Neural progenitor cell (in vitro differentiated cells): ENCODE measurements at places on chromosomes 13 and 19. TPM values are rescaled to one million over a fixed set of nuclear protein-coding genes. Genes with fewer than 3 reads are reported as not detected.
A peak's percentile ranks its signal among the peaks of the same experiment; 100 is the strongest.

KCNRG gene
- total RNA-seq, result 0.88 and 2.1 TPM in 2 replicates

CEACAM20 gene
- total RNA-seq, result not detected in 2 replicates

FOXO1 gene
- total RNA-seq, result 3.7 and 3.8 TPM in 2 replicates

FCHO1 gene
- 15.5 and 29.8 TPM in 2 replicates for total RNA-seq

ZNF790 gene
- 13.7 and 18.8 TPM in 2 replicates for total RNA-seq

ZNF66 gene
- total RNA-seq, result 24.3 and 29.5 TPM in 2 replicates

SYMPK gene
- 38.3 and 65.7 TPM in 2 replicates for total RNA-seq

SERPINE3 gene
- total RNA-seq, result 0.40 and 0.47 TPM in 2 replicates

NFIX gene
- 0.06 TPM in 2 replicates for total RNA-seq

GRCh38 chr13:101594936-101595335, 142.5 kb downstream of the ITGBL1 start:
- DNase-seq, result no peak
- no peak overlapping the region for H3K4me3 ChIP-seq
- no peaks in the 10 kb centered on the region for H3K4me1 ChIP-seq
- H3K36me3 ChIP-seq, result no peaks in the 10 kb centered on the region
- H3K27me3 ChIP-seq, result no peaks in the 10 kb centered on the region

- H3K27ac ChIP-seq, result no peak overlapping the region
- H3K36me3 ChIP-seq, result no peaks in the 10 kb centered on the region
- no peaks in the 10 kb centered on the region for H3K27me3 ChIP-seq
- DNase-seq, result peak; percentile 63
Measured at GRCh38 chr13:109126891-109127641, 497.7 kb downstream of the MYO16 start.

GRCh38 chr19:32576790-32577189, 4.2 kb upstream of the PDCD5 start:
- no peak overlapping the region for H3K4me3 ChIP-seq
- DNase-seq, result no peak
- no peaks in the 10 kb centered on the region for H3K36me3 ChIP-seq
- H3K27ac ChIP-seq, result no peak overlapping the region
- H3K27me3 ChIP-seq, result peaks cover 38% of the 10 kb centered on the region

DNA sequence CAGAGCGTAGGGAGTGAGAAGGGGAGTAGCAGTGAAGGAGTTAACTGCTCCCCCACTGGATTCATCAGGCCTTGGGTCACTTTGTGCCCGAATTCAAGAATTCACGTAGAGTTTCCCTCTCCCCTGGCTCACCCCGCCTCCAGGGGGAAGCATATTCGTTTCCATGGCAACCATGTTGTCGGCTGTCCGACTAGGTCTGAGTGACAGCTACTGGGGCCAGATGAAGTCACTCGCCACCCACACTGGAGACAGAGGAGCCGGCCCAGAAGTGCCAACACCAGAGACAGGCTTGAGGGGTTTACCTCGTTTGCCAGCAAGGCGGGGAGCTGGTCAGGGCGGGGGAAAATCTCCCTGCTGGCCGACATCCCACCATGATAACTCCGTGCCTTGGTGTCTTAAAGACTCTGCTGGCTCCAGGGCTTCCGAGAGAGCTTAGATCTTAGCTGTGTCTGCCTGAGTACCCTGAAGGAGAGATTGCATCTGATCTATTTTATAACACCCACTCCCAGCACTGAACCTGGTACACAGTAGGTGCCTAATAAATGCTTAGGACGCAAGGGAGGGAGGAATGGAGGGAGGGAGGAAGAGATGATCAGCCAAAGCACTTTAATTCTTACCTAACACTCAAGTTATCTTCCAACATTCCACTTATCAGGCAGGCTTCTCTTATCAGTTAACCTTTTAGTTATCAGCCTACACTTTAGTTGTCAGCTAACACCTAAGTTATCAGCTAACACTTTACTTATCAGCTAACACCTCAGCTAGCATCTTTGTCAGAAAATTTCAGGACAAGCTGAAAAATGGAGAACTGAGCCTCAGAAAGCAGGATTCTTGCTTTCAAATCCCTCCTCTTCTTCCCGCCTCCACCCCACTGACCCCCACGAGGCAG, 57.2 kb upstream of the ZNRF4 start:
- H3K4me1 ChIP-seq, result peaks cover 51% of the 10 kb centered on the region
- no peak overlapping the region for H3K27ac ChIP-seq
- H3K36me3 ChIP-seq, result no peaks in the 10 kb centered on the region
- H3K27me3 ChIP-seq, result peaks cover 13% of the 10 kb centered on the region

GRCh38 chr13:93529961-93530360, 303.4 kb downstream of the GPC6 start:
- H3K4me3 ChIP-seq, result no peak overlapping the region
- H3K27ac ChIP-seq, result no peak overlapping the region
- H3K36me3 ChIP-seq, result no peaks in the 10 kb centered on the region
- no peak for DNase-seq

- H3K4me1 ChIP-seq, result no peaks in the 10 kb centered on the region
- no peak for DNase-seq
- H3K36me3 ChIP-seq, result peaks cover 4% of the 10 kb centered on the region
- no peaks in the 10 kb centered on the region for H3K27me3 ChIP-seq
- no peak overlapping the region for H3K4me3 ChIP-seq
- no peak overlapping the region for H3K27ac ChIP-seq
Measured at GRCh38 chr19:39363901-39364457, 21.8 kb downstream of the SAMD4B start.

DNA sequence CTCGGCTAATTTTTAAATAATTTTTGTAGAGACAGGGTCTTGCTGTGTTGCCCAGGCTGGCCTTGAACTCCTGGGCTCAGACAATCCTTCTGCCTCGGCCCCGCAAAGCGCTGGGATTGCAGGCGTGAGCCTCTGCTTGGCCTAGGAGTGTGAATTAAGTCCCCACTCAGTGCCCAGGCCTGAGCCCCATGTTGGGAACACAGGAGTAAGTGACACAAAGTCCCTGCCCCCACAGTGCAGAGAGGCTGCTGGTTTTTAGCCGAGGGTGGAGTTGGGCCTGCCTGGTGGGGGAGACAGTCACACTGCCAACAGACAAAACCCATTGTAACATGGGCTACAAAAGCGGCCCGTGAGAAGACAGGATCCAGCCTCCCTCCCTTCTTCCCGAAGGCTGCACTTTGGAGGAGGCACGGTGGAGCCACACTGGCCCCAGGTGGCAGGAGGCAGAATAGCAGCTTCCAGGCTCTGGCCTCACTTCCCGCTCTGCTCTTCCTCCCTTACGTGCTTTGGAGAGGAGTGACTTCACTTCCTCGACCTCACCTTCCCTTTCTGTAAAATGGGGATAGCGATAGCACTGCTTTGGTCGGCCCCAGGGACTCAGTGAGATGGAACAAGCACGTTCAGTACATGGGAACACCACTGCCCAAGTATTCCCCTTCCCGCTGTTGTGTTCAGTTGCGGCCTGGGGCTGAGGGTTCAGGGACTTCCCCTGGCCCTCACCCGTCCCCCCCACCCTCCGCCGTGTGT, 15.2 kb upstream of the EHD2 start:
- peaks cover 3% of the 10 kb centered on the region for H3K36me3 ChIP-seq
- H3K4me1 ChIP-seq, result no peaks in the 10 kb centered on the region
- no peaks in the 10 kb centered on the region for H3K27me3 ChIP-seq
- DNase-seq, result peak; percentile 94

- no peak overlapping the region for H3K27ac ChIP-seq
- no peak overlapping the region for H3K4me3 ChIP-seq
- DNase-seq, result no peak
- H3K27me3 ChIP-seq, result no peaks in the 10 kb centered on the region
- H3K36me3 ChIP-seq, result no peaks in the 10 kb centered on the region
Measured at GRCh38 chr13:113205428-113205931, 3.0 kb downstream of the PCID2 start.

GRCh38 chr19:39696387-39696786, 7.9 kb upstream of the LGALS14 start:
- no peak overlapping the region for H3K4me3 ChIP-seq
- no peak for DNase-seq
- H3K27ac ChIP-seq, result no peak overlapping the region
- no peaks in the 10 kb centered on the region for H3K27me3 ChIP-seq

GRCh38 chr19:31716826-31717225, 367.6 kb upstream of the TSHZ3 start:
- no peaks in the 10 kb centered on the region for H3K36me3 ChIP-seq
- DNase-seq, result peak; percentile 20
- no peak overlapping the region for H3K27ac ChIP-seq
- H3K4me1 ChIP-seq, result no peaks in the 10 kb centered on the region
- no peak overlapping the region for H3K4me3 ChIP-seq
- H3K27me3 ChIP-seq, result no peaks in the 10 kb centered on the region

- DNase-seq, result no peak
- peaks cover 100% of the 10 kb centered on the region for H3K27me3 ChIP-seq
- H3K4me3 ChIP-seq, result no peak overlapping the region
- no peak overlapping the region for H3K27ac ChIP-seq
- H3K36me3 ChIP-seq, result no peaks in the 10 kb centered on the region
Measured at GRCh38 chr19:1769645-1769985, 16.3 kb downstream of the ONECUT3 start.

GRCh38 chr19:17737690-17738153, 13.6 kb upstream of the FCHO1 start:
- H3K36me3 ChIP-seq, result no peaks in the 10 kb centered on the region
- H3K27me3 ChIP-seq, result no peaks in the 10 kb centered on the region
- H3K4me1 ChIP-seq, result no peaks in the 10 kb centered on the region

GRCh38 chr13:72412481-72412880, 314.9 kb downstream of the MZT1 start:
- H3K4me3 ChIP-seq, result no peak overlapping the region
- H3K4me1 ChIP-seq, result no peaks in the 10 kb centered on the region
- no peak for DNase-seq
- H3K27me3 ChIP-seq, result no peaks in the 10 kb centered on the region
- no peak overlapping the region for H3K27ac ChIP-seq

DNA sequence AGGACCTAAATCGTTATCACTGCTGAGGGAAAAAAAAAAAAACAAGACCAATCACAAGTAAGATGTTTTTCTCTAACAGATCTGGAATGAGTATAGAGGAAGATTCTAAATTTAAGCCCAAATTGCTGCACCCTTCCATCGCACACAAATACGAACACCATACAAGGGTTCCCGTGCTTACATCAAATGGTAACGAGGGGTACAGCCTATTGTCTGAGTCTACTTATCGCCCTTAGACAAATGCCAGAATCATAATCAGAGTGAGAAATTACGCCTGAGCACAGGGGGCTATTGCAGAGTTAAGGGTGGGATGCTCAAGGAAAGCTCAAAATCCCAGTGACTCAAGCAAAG, 603 bp downstream of the ZC3H13 start:
- DNase-seq, result no peak
- peaks cover 10% of the 10 kb centered on the region for H3K27me3 ChIP-seq
- H3K4me3 ChIP-seq, result peak overlapping the region; percentile 91
- peaks cover 22% of the 10 kb centered on the region for H3K4me1 ChIP-seq
- H3K36me3 ChIP-seq, result no peaks in the 10 kb centered on the region
- peak overlapping the region; percentile 73 for H3K27ac ChIP-seq

DNA sequence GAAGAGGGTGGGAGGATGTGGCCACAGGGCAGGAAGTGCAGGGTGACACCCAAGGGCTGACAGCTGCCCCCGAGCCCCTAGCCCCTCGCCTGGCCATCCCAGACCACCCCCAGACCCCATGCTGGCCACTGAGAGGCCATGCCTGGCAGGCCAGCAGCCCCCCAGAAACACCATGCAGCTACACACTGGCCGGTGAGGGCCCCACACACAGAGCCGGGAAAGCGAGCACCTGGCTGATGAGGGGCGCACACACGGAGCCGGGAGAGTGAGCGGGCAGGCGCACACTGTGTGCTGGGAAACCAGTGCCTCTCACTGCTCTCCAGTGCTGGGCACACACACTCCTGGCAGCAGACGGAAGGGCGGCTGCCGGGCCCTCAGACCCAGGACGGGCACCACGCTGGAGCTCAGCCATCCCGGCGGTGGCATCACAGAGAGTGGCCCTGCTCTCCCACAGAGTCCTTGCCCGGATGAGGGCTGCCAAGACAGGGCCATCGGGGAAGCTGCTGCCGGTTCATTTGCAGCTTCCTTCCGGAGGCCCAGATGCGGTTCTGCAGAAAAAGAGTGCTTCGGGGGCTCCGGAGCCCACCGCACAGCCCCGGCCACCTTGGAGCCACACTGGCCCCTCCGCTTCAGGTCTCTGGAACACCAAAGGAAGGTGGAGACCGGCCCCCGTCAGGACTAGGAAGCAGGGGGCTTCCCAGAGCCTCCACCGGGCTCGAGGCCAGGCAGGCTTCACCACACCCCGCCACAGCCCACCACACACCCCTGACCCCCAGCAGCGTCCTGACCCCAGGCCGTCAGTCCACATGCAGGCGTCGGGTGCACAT, 76.4 kb downstream of the SPACA7 start:
- no peaks in the 10 kb centered on the region for H3K36me3 ChIP-seq
- DNase-seq, result no peak
- no peaks in the 10 kb centered on the region for H3K4me1 ChIP-seq
- no peaks in the 10 kb centered on the region for H3K27me3 ChIP-seq
- no peak overlapping the region for H3K27ac ChIP-seq

- H3K36me3 ChIP-seq, result no peaks in the 10 kb centered on the region
- no peak overlapping the region for H3K27ac ChIP-seq
- no peak for DNase-seq
- H3K27me3 ChIP-seq, result no peaks in the 10 kb centered on the region
- no peaks in the 10 kb centered on the region for H3K4me1 ChIP-seq
Measured at GRCh38 chr13:105552078-105552477, 983.4 kb downstream of the EFNB2 start.

DNA sequence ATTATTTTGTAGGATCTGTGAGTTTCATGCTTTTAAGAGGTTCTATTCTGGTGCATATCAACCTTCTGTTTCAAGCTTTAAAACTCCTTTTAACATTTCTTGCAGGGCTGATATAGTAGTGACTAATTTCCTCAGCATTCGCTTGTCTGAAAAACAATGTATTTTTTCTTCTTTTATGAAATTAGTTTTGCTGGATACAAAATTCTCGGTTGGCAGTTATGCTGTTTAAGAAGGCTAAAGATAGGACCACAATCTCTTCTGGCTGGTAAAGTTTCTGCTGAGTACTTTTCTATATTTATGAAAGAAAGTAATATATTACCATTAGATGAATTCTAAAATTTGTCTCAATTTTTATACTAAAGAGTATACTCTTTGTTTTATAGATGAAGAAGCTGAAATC, 487.8 kb upstream of the SPRY2 start:
- no peak overlapping the region for H3K27ac ChIP-seq
- no peak overlapping the region for H3K4me3 ChIP-seq
- no peaks in the 10 kb centered on the region for H3K36me3 ChIP-seq
- DNase-seq, result no peak
- no peaks in the 10 kb centered on the region for H3K27me3 ChIP-seq

GRCh38 chr13:48093588-48093987, 1.3 kb downstream of the MED4 start:
- no peak overlapping the region for H3K27ac ChIP-seq
- H3K4me3 ChIP-seq, result peak overlapping the region; percentile 94
- H3K27me3 ChIP-seq, result no peaks in the 10 kb centered on the region
- DNase-seq, result no peak
- peaks cover 8% of the 10 kb centered on the region for H3K4me1 ChIP-seq

DNA sequence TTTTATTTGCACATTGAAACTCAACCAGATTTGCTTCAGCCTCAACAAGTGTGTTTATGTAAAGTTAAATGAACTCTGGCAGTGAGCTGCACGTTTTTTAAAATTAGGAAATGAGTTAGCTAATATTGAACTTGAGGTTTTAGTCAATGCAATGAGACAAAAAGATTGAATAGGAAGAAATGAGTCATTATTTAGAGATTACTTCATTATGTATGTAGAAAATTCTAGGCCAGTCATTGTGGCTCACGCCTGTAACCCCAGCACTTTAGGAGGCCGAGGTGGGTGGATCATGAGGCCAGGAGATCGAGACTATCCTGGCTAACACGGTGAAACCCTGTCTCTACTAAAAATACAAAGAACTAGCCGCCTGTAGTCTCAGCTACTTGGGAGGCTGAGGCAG, 22.8 kb upstream of the CD70 start:
- no peaks in the 10 kb centered on the region for H3K4me1 ChIP-seq
- no peak overlapping the region for H3K4me3 ChIP-seq
- H3K36me3 ChIP-seq, result no peaks in the 10 kb centered on the region
- no peak overlapping the region for H3K27ac ChIP-seq
- peaks cover 12% of the 10 kb centered on the region for H3K27me3 ChIP-seq

GRCh38 chr13:72424059-72424458, 303.4 kb downstream of the MZT1 start:
- peak; percentile 7 for DNase-seq
- no peak overlapping the region for H3K4me3 ChIP-seq
- no peaks in the 10 kb centered on the region for H3K36me3 ChIP-seq
